ENCODE measurements at places on chromosomes 5 and 9.
A peak's percentile ranks its signal among the peaks of the same experiment; 100 is the strongest.

GRCh38 chr5:3456121-3456681 lies 139.4 kb upstream of the IRX1 start:
- DNase-seq, result peak; percentile 62

DNA sequence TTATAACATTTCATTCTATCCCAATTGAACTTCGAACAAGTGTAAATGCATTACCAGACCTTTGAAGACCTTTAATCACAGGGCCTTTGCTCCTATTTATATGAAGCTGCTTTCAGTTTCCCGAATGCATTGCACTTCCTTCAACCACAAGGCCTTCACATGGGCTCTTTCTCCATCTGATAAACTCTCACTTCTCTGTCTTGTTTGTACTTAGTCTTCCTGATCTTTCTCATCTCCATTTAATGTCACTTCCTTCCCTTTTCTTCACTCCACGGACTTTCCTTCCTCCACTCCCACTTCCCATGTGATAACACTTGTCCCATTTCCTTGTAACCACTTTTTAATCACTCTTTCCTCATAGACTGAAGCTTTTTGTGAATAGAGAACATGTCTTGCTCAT lies 74.3 kb upstream of the TNC start:
- no peak for DNase-seq

GRCh38 chr5:14868771-14869170 lies 2.8 kb downstream of the ANKH start:
- no peak for DNase-seq

GRCh38 chr5:107669096-107670031 lies 1.4 kb downstream of the EFNA5 start:
- DNase-seq, result peak; percentile 55

- DNase-seq, result no peak
Observed at GRCh38 chr5:103918668-103919367, 356.2 kb upstream of the NUDT12 start.

GRCh38 chr5:71697967-71698366 lies 21.1 kb upstream of the CARTPT start:
- no peak for DNase-seq

GRCh38 chr5:145543968-145544367 lies 291.2 kb downstream of the PRELID2 start:
- no peak for DNase-seq

Measured in breast epithelium (tissue), 4 donors.